ENCODE measurements at places on chromosomes 1 and 21. TPM values are rescaled to one million over a fixed set of nuclear protein-coding genes. Genes with fewer than 3 reads are reported as not detected.

DNA sequence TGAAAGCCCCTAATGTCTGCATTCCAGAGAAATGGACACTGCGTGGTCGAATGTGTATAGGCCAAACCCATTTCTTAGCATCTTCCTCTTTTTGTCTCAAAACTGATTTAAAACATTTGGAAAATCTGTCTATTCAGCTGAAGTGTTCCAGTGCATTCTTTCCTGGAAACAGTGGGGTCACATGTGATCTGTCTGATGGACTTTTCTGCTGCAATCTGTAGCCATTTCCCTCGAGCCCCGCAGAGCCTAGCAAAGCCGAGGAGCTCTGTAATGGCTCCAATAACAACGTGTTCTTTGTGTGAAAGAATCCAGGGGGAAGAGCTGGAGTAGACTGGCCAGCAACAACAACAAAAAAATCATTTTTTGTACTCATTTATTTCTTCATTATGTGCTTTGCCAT, 329.3 kb downstream of the BARHL2 start:
- H3K4me3 ChIP-seq: no peak overlapping the region
- no peak overlapping the region for H3K27ac ChIP-seq
- no peak for DNase-seq
- H3K27me3 ChIP-seq: no peaks in the 10 kb centered on the region

DNA sequence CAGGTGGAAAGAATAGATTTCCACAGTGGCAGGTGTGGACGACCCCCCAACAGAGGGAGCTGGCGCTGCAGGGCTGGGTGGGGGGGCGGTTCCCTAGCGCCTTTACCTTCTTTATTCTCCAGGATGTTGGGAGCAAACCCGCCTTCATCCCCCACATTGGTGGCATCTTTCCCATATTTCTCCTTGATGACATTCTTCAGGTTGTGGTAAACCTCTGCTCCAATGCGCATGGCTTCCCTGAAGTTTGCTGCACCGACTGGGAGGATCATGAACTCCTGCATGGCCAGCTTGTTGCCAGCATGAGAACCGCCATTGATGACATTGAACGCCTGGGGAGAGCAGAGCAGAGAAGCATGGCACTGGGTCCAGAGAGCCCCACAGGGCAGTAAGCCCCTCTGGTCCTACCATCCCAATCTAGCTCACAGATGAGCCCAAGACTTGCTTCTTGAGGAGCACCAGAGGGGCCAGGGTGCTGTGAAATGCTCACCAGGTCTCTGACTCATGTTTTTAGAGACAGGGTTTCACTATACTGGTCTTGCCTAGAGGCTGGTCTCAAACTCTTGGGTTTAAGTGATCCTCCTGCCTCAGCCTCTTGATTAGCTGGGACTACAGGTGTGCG, 12.2 kb downstream of the ENO1 start:
- H3K36me3 ChIP-seq: peaks cover 100% of the 10 kb centered on the region
- H3K27ac ChIP-seq: no peak overlapping the region
- H3K4me3 ChIP-seq: no peak overlapping the region
- no peaks in the 10 kb centered on the region for H3K27me3 ChIP-seq
- H3K4me1 ChIP-seq: peaks cover under 1% of the 10 kb centered on the region

DNA sequence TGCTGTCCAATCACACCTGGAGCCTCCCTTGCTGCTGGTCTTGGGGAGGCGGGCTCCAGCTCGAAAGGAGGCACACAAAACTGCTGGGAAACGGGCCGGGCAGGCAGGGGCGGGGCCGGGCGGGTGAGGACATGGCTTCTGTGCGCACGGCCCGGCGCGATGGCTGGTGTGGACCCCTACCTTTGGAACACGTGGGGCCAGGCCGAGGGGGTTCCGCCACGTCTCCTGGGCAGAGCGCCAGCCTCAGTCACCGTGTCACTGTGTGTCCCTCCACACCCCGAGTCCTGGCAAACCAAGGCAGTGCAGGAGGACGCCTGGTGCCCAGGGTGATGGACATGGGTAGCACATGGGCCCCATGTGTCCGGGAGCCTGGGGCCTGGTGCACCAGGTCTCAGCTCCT, 42.0 kb upstream of the ADARB1 start:
- no peak for DNase-seq
- no peak overlapping the region for H3K4me3 ChIP-seq
- peaks cover 49% of the 10 kb centered on the region for H3K27me3 ChIP-seq
- H3K36me3 ChIP-seq: no peaks in the 10 kb centered on the region
- peaks cover 38% of the 10 kb centered on the region for H3K4me1 ChIP-seq
- peak overlapping the region; percentile 42 for H3K27ac ChIP-seq

- DNase-seq: no peak
- no peak overlapping the region for H3K4me3 ChIP-seq
- no peaks in the 10 kb centered on the region for H3K4me1 ChIP-seq
- H3K36me3 ChIP-seq: no peaks in the 10 kb centered on the region
- H3K27me3 ChIP-seq: no peaks in the 10 kb centered on the region
Measured at GRCh38 chr21:15264084-15264665, 199.4 kb upstream of the NRIP1 start.

GRCh38 chr1:162956922-162957321, 95.9 kb upstream of the CCDC190 start:
- no peak for DNase-seq
- H3K36me3 ChIP-seq: no peaks in the 10 kb centered on the region
- H3K27ac ChIP-seq: no peak overlapping the region

Gene SUSD4
- polyA plus RNA-seq: 7.8 TPM

Gene SLC45A3
- 1.6 TPM for polyA plus RNA-seq

Gene OR2L13
- polyA plus RNA-seq: not detected
